Right atrium auricular region (tissue), 2 donors: ENCODE measurements at places on chromosomes 13 and 19. TPM values are rescaled to one million over a fixed set of nuclear protein-coding genes. Genes with fewer than 3 reads are reported as not detected.

The LACC1 gene
- total RNA-seq = 4.7 TPM

The ZNF417 gene
- total RNA-seq = 7.5 TPM

The SYCN gene
- total RNA-seq = not detected

The GIPC1 gene
- 49.6 TPM for total RNA-seq

The APC2 gene
- total RNA-seq = 0.04 TPM

The GRK1 gene
- not detected for total RNA-seq

- H3K27me3 ChIP-seq = no peaks in the 10 kb centered on the region
- no peaks in the 10 kb centered on the region for H3K36me3 ChIP-seq
- H3K4me1 ChIP-seq = peaks cover 21% of the 10 kb centered on the region
- H3K4me3 ChIP-seq = no peak overlapping the region
These were observed 22.1 kb upstream of the POMP start for GRCh38 chr13:28636677-28637317.

- no peak overlapping the region for H3K4me3 ChIP-seq
- H3K36me3 ChIP-seq = no peaks in the 10 kb centered on the region
- no peak overlapping the region for H3K27ac ChIP-seq
- H3K4me1 ChIP-seq = no peaks in the 10 kb centered on the region
- no peaks in the 10 kb centered on the region for H3K27me3 ChIP-seq
These were observed 401.3 kb downstream of the PCDH17 start for GRCh38 chr13:58032676-58033460.

- no peak overlapping the region for H3K4me3 ChIP-seq
- no peak for DNase-seq
- no peaks in the 10 kb centered on the region for H3K4me1 ChIP-seq
- peaks cover 50% of the 10 kb centered on the region for H3K36me3 ChIP-seq
- H3K27me3 ChIP-seq = no peaks in the 10 kb centered on the region
These were observed 13.8 kb upstream of the EHD2 start for GRCh38 chr19:47699360-47699917.

GRCh38 chr13:111270765-111271698 lies 49.4 kb upstream of the TEX29 start:
- peaks cover 54% of the 10 kb centered on the region for H3K36me3 ChIP-seq
- H3K27me3 ChIP-seq = no peaks in the 10 kb centered on the region
- no peak overlapping the region for H3K4me3 ChIP-seq
- H3K4me1 ChIP-seq = peaks cover 14% of the 10 kb centered on the region
- peak; percentile 28 for DNase-seq

DNA sequence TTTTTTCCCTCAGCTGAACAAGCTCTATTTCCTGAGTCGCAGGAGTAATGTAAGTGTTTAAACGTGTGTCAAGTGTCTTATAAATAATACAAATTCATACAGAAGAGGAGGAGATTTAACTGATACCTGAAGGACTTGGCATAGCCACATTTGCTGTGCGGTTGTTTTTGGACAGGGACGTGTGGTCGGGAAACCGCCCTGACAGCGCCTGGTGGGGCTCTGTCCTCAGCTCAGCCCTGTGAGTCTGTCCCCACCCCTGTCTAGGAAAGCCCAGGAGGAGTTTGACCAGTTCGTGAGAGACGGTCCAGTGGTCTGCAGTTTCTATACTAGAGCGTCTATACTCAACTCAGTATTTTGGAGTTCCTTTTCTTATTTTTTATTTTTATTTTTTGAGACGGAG lies 16.7 kb downstream of the ZIC2 start:
- DNase-seq = no peak
- peaks cover 44% of the 10 kb centered on the region for H3K27me3 ChIP-seq
- H3K4me1 ChIP-seq = no peaks in the 10 kb centered on the region
- no peak overlapping the region for H3K4me3 ChIP-seq

DNA sequence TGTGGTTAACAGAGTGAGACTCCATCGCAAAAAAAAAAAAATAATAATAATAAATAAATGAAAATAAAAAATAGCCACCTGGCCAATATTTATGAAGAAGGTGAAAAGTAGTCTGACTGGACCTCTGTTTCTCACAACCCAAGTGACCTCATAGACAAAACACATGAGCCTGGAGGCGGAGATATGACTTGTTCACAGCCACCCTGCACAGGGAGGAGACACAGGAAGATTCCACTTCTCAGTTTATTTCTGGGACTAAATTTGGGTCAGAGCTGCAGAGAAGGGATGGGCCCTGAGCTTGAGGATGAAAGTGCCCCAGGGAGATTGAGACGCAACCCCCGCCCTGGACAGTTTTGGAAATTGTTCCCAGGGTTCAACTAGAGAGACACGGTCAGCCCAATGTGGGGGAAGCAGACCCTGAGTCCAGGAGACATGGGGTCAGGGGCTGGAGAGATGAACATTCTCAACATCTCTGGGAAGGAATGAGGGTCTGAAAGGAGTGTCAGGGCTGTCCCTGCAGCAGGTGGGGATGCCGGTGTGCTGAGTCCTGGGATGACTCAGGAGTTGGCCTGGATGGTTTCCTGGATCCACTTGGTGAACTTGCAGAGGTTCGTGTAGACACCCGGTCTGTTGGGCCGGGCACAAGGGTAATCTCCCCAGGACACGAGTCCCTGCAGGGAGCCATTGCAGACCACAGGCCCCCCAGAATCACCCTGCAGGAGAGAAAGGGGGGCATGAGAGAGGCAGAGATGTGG lies 9.6 kb downstream of the KLK5 start:
- no peak overlapping the region for H3K4me3 ChIP-seq
- H3K27me3 ChIP-seq = no peaks in the 10 kb centered on the region
- H3K27ac ChIP-seq = no peak overlapping the region
- H3K4me1 ChIP-seq = no peaks in the 10 kb centered on the region

DNA sequence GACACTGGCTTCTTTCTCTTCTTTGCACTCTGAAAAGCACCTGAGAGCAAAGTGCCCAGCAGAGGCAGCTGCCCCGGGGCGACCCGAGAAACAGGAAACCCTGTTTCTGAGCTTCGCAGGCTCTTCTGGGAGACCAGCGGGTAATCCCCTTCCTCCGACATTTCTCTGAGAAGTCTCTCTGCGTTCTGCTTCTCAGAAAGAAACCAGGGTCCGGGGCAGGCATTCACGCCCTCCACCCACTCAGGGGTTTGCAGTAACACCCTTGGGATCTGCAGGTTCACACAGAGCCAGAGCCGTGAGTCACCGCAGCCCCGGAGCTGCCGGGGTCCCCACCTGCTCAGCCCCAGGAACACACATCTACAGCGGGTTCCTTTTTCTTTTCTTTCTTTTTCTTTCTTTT lies 86.0 kb downstream of the GADD45B start:
- no peaks in the 10 kb centered on the region for H3K27me3 ChIP-seq
- H3K27ac ChIP-seq = no peak overlapping the region
- no peaks in the 10 kb centered on the region for H3K4me1 ChIP-seq
- DNase-seq = no peak
- H3K4me3 ChIP-seq = no peak overlapping the region

DNA sequence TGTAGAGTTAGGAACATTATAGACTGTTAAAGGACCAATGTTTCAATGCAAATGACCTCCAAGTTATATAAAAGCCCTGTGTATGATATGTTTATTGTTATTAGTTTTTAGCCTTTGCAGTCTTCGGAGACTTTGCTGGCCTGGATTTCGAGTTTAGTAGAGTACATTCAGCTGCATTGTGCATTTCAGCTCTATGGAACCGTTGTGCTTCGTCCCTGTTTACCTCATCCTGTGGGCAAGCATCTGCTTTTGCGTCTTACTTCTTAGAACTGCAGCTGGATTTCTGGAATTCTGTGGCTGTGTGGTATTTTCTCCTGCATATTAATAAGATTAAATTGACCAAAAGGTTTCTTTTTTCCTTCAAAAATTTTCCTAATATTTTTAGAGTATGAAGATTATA lies 138.6 kb downstream of the KCNRG start:
- H3K36me3 ChIP-seq = no peaks in the 10 kb centered on the region
- H3K4me3 ChIP-seq = no peak overlapping the region
- H3K4me1 ChIP-seq = no peaks in the 10 kb centered on the region
- DNase-seq = no peak
- H3K27me3 ChIP-seq = no peaks in the 10 kb centered on the region

DNA sequence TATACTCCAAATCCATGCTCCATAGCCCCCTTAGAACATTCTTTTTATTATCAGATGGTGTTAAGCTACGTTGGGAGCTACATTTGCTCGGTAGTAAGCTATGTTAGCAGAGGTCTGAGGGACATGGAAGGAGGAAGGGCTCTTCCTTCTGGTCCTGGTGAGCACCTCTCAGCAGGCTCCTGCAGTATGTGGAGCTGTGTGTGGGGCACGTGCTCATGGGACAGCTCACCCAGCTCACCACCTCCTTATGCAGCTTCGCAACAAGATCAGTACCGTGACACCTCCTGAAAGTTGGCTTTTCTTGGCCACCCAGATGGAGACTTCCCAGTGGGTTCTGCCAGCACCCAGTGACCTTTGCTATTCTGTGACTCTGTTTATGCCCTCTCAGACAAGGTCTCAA lies 400.5 kb upstream of the SLC10A2 start:
- no peaks in the 10 kb centered on the region for H3K4me1 ChIP-seq
- no peak for DNase-seq
- no peaks in the 10 kb centered on the region for H3K36me3 ChIP-seq

GRCh38 chr19:6259312-6259861 lies 20.4 kb downstream of the MLLT1 start:
- no peak overlapping the region for H3K27ac ChIP-seq
- H3K36me3 ChIP-seq = peaks cover 19% of the 10 kb centered on the region
- H3K4me3 ChIP-seq = no peak overlapping the region
- no peak for DNase-seq
- peaks cover 38% of the 10 kb centered on the region for H3K4me1 ChIP-seq
- no peaks in the 10 kb centered on the region for H3K27me3 ChIP-seq
